A549 treated with Mapracorat at 1 μM for 4 hours (cell line): ENCODE measurements at places on chromosomes 12 and 14. TPM values are rescaled to one million over a fixed set of nuclear protein-coding genes. Genes with fewer than 3 reads are reported as not detected.

ANO4 gene
- total RNA-seq, result 0.10 to 0.39 TPM (median 0.13 TPM) in 5 replicates

FAM186B gene
- 0.07 to 0.23 TPM (median 0.15 TPM) in 5 replicates for total RNA-seq

DDIT3 gene
- 27.8 to 30.1 TPM (median 28.8 TPM) in 5 replicates for total RNA-seq

PSMA6 gene
- total RNA-seq, result 270 to 317 TPM (median 276 TPM) in 5 replicates

CLEC9A gene
- not detected in 5 replicates for total RNA-seq

P2RX2 gene
- total RNA-seq, result not detected in 5 replicates

MRPS35 gene
- total RNA-seq, result 85.6 to 98.3 TPM (median 91.2 TPM) in 5 replicates

BATF gene
- 0.15 TPM in 1 of 5 replicates, not detected in the others for total RNA-seq

ZDHHC22 gene
- 0.18 to 0.33 TPM (median 0.21 TPM) in 5 replicates for total RNA-seq

GLT8D2 gene
- total RNA-seq, result 0.19 to 0.28 TPM (median 0.22 TPM) in 5 replicates

GRIP1 gene
- total RNA-seq, result 1.4 to 2.6 TPM (median 1.6 TPM) in 5 replicates

TPH2 gene
- total RNA-seq, result not detected in 5 replicates

KRT84 gene
- total RNA-seq, result not detected in 5 replicates

SIX1 gene
- 5.6 to 8.1 TPM (median 6.8 TPM) in 5 replicates for total RNA-seq

AVPR1A gene
- total RNA-seq, result 0.04 to 0.09 TPM in 2 of 5 replicates, not detected in the others

STXBP6 gene
- 1.8 to 2.5 TPM (median 2.0 TPM) in 5 replicates for total RNA-seq

KCNK13 gene
- total RNA-seq, result 0.13 to 0.17 TPM (median 0.14 TPM) in 5 replicates

KRT79 gene
- total RNA-seq, result 0.08 to 0.10 TPM in 2 of 5 replicates, not detected in the others

WBP11 gene
- 47.9 to 53.3 TPM (median 48.3 TPM) in 5 replicates for total RNA-seq

GLIPR1 gene
- total RNA-seq, result 24.6 to 33.6 TPM (median 28.0 TPM) in 5 replicates

TMEM132C gene
- not detected in 5 replicates for total RNA-seq

BDKRB2 gene
- 1.00 to 1.3 TPM (median 1.2 TPM) in 5 replicates for total RNA-seq

ZC3H14 gene
- 60.3 to 65.2 TPM (median 62.7 TPM) in 5 replicates for total RNA-seq

FAM181A gene
- total RNA-seq, result not detected in 5 replicates

SLC25A47 gene
- total RNA-seq, result not detected in 5 replicates
